NB4 (cell line): ENCODE measurements at places on chromosomes 16 and 17.

DNA sequence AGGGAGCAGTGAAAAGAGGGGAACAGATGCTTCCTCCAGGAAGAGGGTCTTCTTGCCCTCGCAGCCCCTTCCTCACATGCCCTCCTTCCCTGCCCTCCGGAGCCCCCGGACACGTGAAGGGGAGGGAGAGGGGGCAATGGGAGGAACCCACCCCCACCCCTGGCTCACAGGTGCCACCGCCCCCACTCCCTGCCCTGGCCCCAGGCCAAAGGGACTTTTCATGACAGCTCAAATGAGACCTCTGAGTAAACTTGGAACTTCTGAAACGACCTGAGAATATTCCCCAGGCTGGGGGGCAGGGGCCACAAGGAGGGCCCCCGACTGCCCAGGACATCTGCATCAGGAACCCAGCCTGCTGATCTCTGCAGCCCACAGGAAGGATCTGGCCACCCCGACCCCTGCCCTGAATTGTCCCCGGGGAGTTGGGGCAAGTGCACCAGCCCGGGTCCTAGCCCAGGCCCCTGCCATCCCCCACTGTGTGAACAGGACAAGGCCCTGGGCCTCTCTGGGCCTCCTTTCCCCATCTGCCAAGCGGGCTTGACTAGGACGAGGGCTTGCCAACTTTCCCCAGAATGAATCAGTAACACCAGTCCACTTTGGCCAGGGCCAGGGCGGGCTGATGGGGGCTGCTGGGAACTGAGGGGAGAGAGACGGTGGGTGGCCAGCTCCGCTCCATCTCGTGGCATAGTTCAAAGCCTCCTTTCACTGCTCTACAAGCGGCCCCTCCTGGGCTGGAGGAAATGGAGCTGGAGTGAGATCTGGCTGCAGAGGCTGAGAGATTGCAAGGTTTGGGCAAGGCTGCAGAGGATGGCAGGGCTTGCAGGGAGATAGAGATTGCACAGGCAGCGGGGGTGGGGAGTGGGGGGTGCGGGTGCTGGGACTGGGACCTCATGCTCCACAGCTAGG lies 3.8 kb downstream of the IL21R start:
- DNase-seq: no peak

- no peak for DNase-seq
Observed at GRCh38 chr17:79654960-79655382, 44.1 kb upstream of the RBFOX3 start.

DNA sequence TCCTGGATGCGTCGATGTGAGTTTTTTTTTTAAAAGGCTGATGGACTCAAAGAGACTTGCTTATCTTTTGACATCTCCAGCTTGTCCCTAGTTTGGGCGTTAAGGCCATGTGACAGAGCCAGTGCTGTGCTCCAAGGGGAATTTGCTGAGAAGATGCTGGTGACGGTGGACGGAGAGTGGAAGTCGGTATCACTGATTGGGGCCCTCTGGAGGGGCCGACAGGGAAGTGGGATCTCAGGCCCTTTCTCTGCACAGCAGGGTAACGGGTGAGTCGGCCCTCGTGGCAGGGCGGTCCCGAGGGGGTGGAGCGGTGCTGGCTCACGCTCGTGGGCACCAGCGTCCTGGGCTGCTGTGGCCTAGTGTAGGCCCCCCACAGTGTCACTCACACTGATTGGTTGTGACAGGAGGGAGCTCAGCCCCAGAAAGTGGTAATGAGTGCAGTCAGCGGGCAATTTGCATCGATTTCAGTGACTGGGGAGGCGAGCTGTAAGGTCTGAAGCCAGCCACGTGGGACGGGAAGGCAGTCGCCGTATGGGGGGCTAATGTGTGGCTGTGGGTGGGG lies 91.3 kb downstream of the TBC1D16 start:
- DNase-seq: no peak

DNA sequence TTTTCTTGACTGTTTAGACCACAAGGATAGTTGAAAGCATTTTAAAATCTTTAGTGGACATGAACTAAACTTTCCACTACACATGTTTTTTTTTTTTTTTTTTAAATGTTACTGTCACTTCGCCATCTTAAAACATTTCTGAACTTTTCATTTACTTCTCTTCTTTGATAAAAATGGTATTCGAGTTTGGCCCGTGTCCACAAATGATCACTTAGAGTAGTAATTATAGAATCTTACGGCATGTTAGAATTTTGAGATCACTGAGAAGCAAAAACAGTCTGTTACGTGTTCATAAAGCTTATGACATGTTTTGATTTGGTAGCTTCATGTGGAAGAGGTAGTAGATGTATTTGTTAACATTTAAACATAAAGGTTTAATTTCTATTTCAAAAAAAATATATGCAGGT lies 1.1 kb downstream of the NSRP1 start:
- no peak for DNase-seq

- peak; percentile 84 for DNase-seq
Observed at GRCh38 chr16:66474750-66475199, 47.7 kb downstream of the BEAN1 start.

DNA sequence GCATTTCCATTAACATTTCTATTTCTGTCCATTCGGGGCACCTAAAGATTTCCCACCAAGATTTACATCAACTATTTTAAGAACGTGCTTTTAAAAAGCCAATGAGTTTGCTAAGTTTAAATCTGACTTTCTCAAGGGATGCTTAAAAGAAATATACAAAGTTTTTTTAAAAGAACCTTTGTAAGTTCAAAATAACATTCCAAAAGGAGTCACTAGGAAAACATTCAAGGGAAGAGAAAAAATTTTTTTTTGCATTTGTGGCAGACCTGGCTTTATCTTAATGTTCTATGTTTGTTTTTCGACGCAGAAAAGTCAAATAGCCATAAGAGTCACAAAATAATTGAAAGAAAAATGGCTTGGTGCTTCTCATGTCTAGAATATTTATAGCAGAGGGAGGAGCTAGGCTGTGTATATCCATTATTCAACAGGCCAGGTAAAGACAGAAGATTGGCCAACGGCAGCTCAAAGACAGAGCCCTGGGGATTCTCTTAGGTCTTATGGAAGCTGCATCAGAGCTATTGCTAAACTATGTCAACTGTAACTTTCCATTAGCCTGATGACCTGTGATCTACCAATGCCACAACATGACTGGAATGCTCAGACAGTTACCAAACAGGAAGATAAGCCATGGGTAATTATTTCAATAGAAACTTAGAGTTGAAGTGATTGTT lies 37.8 kb upstream of the MYOCD start:
- DNase-seq: no peak

GRCh38 chr16:35754391-35755369 lies 2295.3 kb downstream of the TP53TG3F start:
- DNase-seq: no peak

GRCh38 chr17:10875430-10875851 lies 37.6 kb upstream of the PIRT start:
- peak; percentile 57 for DNase-seq

DNA sequence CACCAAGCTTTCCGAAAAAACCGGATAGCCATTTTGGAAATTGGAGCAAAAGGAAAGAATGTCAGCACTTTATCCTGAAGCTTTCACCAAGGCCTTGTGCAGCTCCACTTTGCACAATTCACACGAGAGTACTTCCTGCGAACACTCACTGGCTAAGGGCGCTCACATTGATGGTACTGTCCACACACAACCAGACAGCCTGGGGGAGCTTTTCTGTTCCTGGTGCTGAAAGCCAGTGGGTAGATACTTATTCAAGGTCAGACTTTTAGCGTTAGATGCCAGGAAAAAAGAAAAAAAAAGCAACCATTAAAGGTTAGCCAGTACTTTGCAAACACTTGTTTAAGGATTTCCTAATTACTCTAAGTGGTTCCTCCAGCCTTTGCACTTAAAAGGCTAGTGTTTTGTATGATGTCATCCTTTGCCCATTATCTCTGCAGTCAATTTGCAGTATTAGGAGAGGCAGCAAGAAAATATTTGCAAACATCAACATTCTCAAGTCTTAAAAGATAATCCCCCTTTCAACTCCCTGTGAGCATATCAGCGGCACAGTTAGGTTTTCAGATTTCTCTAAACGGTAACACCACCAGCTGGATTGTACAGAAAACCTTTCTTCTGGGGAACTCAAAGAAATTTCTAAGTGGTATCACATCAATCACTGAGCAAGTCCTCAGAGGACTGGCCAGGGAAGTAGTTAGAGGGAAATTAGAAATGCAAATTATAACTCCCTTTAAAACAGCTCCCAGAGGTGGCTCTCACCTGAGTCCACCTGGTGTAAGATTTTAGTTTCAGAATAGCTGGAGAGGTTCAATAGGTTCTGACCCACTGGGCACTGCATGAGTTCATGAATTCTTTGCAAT lies 243.4 kb upstream of the IRX5 start:
- DNase-seq: no peak

DNA sequence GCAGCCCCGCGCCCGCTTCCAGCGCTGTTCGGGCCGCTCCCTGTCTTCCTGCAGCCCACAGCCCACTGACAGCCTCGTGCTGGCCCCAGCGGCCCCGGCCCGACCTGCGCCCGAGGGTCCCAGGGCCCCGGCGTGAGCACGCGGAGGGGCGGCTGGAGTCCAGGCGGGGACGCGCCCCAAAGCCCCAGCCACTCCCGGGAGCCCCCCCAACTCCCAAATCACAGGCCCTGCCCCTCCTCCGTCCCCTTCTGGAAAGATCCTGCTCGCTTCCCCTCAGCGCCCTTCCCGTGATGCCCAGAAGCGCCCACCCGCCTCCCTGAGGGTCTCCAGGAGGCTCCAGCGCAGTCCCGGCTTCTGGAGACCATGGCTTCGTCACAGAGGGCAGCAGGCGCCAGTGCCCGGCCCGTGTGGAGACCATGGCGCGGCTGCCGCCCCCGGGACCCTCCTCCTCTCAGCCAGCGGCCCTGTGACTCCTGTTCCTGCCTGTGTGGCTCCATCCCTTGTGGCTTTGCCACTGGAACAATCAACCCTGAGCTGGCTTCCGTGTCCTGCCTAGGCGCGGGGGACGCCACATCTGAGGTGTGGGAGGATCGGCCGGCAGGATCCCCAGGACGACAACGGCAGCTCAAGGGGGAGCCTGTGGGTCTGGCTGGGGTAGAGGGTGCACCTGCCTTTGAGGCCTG lies 3.9 kb downstream of the UTS2R start:
- no peak for DNase-seq

- peak; percentile 61 for DNase-seq
Observed at GRCh38 chr17:67157732-67158639, 87.0 kb downstream of the HELZ start.
